ENCODE measurements at places on chromosomes 2 and 18.
A peak's percentile ranks its signal among the peaks of the same experiment; 100 is the strongest.

DNA sequence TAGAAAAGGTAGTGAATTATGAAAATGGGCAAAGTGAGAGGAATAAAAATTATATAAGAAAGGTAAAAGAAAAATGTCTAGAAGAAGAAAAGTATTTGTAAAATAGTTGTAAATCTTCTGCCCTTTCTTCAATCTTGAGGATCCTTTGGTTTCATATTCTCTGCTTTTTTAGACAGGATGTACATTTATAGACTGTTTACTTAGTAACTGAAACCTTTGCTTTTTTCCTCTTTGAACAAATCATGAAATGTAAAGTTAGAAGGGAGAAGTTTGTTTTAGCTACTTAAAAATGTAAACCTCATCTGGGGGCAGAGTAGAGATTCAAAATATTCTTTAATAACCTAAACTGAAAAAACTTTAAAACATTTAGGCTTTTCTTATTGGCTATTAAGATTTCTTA, 150.4 kb upstream of the ITGA4 start:
- no peak for DNase-seq

GRCh38 chr2:84958135-84959059, 12.6 kb upstream of the KCMF1 start:
- no peak for DNase-seq

DNA sequence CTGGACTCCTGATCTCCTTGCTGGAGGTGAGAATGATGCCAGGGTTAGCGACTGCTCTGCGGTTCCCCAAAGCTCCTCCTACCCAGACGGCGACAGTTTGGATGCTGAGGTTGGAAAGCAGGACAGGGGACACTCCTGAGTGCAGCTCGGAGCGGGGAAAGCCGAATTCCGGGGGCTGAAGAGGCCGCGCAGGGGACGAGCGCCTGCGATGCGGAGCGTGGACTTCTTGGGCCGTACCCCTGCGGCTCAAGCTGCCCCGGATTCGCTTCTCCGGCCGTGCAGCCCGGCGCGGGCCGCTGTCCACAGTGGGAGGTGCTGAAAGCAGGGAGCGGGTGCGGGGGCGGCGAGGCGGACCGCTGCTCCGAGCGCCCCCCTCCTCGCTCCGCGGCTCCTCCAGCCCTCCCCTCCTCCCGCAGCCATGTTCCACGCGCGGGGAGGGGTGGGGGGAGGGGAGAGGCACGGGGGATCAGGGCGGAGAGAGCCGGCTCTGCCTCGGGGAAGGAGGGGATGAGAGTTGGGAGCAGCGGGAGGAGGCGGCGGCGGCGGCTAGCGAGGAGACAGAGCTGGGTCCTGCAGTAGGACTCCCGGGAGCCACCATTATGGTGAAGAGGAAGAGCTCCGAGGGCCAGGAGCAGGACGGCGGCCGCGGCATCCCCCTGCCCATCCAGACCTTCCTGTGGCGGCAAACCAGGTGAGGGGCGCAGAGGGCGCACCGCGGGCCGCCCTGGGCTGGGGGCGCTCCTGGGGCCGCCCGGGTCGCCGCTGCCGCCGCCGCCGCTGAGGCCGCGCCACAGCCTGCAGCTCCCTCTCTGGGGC, at the start of gene UNC80:
Gene UNC80, plus strand, starts transcription at position 359 of the 816 bp plus-strand sequence. Its CDS starts 241 bp downstream, at position 600.
- DNase-seq, result no peak

DNA sequence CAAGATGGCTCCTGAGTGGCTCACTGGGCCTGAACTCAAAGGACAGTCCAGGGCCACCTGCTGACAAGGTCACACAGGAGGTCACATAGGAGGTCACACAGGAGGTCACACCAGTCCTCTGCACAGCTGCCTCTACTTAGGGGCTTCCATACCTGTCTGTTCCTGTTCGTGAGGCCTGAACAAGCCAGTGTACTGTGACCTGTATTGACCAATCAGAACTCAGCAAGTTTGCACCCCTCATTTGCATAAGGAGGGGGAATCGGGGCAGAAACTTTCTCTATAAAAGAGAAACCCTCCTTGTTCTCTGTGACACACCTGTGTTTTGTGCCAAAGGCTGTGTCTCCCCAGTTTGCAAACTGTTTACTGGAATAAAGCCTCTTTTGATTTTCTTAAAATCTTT, 478.9 kb downstream of the EIPR1 start:
- DNase-seq, result no peak

DNA sequence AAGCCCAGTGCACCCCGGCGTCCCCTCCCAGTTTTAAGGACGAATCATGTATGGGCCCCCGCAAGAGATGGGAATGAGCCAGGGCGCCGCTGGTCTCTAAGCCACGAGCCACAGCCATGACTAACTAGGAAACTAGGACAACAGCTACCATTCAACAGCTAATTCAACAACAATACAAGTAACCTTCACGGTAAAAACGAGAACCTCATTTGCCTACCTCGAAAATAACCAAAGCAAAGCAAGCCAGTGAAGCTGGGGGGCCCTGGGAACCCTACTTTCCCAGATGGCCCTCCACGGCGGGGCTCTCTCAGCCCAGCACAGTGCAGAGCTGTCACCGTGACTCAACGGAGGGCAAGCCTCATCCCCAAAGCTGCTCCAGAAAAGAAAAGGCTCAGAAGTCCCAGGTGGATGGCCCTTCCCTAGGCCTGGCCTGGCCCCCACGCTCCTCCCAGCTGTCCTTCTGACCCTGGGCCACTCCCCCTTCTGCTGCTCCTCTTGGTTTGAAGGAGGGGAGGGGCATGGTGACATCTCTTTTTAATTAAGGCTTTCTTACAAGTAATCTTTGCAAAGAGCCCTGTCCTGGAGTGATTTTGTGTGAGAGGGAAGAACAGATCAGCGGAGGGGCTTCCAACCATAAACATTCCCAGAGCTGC, 126.3 kb downstream of the HDAC4 start:
- DNase-seq, result no peak

- DNase-seq, result no peak
Measured at GRCh38 chr2:168699844-168700417, 102.5 kb upstream of the NOSTRIN start.

DNA sequence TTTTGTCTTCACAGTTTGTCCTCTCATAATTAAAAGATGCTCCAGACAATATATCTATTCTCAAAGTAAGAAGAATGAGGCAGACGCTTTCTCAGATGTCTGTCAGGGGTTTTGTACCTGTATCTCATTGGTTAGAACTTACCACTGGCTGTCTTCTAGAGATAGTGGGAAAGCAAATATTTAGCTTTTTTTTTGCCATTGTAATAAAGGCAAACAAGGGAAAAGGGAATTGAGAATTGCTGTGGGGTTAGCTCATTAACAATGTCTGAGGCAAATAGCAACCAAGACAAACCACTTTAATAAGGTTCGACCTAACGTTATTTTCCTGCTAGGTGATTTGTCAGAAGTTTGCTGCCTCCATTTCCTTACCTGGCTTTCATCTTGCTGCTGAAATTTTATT, 30.0 kb downstream of the ZNF638 start:
- no peak for DNase-seq

DNA sequence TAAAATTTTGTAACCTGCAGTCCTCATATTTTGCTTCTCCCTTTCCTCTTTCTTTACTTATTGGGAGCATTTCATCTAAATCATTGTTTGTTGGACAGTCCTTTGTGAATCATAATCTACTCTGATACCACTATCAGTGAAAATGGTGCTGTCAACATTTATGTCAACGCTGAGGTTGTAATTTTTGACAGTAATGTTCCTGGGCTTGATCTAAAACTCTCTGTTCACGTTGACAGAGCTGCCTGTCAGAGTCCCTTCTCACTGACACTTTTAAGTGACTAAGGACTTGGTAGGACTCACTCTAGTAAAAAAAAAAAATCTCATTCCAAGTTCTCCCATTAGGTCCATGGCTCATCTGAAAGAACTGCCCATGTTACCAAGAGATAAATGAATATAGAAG, 1640.8 kb upstream of the PIK3C3 start:
- no peak for DNase-seq

DNA sequence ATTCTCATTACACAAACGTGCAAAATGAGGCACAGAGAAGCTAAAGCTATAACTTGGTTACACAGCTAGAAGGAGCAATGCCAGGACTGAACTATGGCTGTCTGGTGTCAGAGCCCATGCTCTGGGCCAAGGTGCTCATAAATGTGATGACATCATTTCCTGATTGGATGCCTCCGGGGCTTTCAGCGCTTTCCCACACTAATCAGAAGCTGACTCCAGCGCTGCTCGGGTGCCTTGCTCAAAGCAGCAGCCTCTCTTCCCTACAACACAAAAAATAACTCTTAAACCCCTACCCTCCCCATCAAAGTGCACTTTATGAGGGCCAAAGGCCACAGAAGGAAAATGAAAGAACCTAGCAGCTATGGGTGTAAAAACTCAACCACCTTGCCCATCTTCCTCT, 90.7 kb downstream of the STK39 start:
- no peak for DNase-seq

GRCh38 chr18:69590150-69590549, 189.5 kb downstream of the DOK6 start:
- no peak for DNase-seq

GRCh38 chr2:223464071-223464470, 138.1 kb downstream of the SCG2 start:
- DNase-seq, result no peak

DNA sequence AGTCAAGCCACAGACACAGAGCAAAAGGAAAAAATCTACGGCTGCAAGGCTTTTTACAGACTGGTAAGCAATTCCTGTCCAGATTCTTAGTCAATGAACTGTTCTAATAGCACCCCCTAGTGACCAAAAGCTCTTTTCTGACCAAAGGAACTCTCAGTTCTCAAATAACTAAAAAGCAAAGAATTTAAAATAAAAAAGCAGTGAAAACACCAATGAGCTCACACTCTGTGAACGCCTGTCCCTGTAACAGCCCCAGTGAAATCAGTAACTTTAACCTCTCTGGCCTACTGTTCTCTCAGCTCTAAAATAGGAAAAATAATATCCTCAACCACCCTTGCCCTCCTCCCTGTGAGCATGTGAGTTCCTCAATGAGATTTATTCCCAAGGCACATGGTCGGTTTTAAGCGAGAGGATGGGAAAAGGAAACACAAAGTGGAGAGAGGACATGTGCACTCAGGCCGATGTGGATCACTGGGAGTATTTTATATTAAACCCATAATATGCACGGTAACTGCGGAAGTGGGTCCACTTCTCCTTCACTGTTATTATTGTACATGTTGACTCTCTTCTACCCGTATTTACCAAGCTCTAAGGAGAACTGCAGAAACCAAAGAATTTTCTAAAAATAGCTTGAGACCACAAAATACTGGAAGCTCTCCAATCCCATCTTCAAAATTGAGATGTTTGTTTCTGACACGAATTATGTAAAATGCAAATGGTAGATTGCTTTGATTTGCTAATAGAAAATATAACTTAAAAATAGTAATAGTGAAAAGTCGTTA, 128.5 kb downstream of the STK39 start:
- peak; percentile 64 for DNase-seq

DNA sequence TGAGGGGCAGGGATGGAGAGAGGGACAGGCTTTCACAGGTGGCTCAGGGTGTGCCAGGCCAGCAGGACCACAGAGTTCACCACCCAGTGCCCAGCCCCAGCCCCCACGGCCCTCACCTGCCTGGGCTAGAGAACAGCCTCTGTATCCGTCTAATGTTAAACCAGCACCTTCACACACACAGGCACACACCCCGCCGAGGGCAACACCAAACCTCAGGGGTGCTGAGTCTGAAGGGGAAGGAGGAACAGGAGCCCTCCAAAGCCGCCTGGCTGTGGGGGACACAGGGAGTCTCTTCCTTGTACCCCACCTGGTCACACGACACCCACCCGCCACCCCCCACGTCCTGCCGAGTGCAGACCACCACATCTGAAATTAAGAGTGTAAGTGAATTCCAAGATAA, 205.8 kb upstream of the SALL3 start:
- no peak for DNase-seq

DNA sequence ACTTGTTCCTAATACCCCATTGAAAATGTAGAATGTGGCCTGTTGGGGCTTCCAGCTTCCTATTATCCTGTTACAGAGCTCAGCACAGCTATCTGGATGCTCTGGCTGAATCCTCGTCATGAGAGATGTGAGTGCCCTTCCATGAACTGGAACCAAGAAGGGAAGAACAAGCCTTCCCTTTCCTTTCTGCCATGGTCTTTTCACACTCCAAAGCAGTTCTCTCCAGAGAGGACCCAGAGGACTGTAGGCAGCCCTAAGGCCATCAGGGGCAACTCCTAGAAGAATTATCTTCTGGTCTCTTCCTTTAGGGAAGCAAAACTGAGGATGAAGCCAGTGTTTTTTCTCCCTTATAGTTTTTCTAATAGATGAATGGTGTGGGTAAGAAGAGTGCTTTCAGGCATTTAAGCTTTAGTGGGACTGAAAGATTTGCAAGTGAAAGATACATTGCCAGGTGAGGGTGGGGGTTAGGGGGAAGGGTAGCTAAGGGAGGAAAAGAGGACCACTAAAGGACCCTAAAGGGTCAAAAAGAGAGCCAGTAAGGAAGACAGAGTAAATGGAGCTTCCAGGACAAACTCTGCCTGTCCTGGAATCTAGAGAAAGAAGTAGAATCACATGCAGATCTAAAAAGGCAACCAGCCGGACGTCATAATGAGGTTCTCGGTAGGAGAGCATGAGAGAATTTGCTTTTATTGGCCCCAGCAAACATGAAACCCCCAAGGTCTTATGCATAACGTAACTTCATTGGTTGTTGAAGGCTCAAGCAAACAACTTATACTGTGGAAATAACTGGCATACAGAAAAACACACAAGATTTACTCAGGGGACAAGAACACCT, 12.4 kb upstream of the XPO1 start:
- DNase-seq, result no peak

GRCh38 chr18:292271-292670, 24.4 kb upstream of the THOC1 start:
- no peak for DNase-seq

GRCh38 chr18:33034945-33035344, 262.1 kb upstream of the KLHL14 start:
- DNase-seq, result no peak

DNA sequence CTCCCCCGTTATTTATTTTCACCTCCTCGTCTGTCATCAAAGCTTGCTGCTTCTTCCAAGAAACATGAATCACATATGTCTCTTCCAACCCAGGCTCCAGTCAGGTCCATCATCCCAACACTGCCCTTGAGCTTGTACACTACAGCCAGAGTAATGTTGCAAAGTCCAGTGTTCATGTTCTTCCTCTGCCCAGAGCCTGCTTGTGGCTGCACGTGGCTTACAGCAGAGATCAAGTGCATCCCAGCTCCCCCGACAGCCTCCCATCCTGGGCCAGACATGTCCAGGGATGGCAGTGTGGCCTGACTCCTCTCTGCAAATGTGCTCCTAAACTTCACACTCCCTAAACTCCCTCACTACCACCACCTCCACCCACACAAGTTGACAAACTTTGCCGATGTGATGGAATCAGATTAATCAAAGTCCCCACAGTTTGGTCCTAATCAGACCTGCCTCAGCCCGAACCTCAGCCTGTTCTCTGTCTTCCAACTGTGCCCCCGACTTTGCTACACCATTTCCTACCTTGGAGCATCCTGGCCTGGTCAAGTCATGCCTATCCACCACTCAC, 54.2 kb upstream of the MAPRE3 start:
- DNase-seq, result no peak

All from CD4-positive, alpha-beta T cell treated with Interleukin-15 for 4 hours (primary cell).